HepG2 (cell line): ENCODE measurements at places on chromosomes 5 and 9. TPM values are rescaled to one million over a fixed set of nuclear protein-coding genes. Genes with fewer than 3 reads are reported as not detected.
A peak's percentile ranks its signal among the peaks of the same experiment; 100 is the strongest.

GRCh38 chr5:1523480-1523792, 324 bp downstream of the LPCAT1 start:
- DNase-seq: no peak

DNA sequence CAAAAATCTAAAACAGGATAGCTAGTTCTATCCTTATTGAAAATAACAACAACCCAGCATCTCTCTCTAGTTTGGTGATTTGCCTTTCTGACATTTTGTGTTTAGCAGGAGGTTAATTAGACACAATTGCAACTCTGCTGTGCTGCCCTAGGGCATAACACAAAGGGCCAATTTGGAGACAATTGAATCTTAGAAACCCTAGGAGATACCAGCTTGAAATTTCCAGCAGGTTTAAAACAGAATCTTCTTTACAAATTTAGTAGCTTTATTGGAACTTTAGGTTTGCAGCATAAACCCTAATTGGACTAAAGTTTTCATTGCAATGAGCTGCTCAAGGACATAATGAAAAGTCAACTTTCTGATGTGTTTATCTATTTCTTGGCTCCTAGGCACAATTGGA, 166.7 kb upstream of the FER start:
- no peak for DNase-seq

GRCh38 chr5:74638544-74638969, 2.0 kb downstream of the ENC1 start:
- no peak for DNase-seq

GRCh38 chr9:87116492-87116891, 169.2 kb upstream of the GAS1 start:
- DNase-seq: no peak

DNA sequence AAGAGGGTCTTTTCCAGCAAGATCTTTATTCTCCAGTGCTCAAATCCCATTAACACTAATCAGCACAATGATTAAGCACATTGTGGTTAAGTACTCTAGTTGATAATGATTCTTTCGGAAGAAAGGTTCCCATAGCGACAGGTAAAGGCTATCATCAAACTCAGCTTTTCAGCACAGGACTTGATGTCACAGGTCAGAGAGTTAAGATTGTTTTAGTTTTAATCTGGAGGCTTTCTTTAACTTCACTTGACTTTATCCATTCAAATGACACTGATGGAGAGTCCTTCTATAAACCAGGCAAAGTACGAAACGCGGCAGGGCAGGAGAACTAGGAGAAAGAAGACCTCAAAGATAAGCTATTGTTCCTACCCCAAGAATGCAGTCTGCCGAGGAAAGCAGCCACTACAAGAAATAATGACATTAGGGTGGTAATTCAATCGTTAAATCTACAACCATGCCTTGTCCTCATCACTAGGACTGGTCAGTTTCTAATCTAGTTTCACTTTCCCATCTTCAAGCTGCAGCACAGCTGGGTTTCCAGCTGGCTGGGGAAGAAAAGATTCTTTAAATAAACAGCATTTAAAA, 4.6 kb downstream of the NRG2 start:
- no peak for DNase-seq

GRCh38 chr9:38131729-38132128, 62.7 kb upstream of the SHB start:
- DNase-seq: no peak

DNA sequence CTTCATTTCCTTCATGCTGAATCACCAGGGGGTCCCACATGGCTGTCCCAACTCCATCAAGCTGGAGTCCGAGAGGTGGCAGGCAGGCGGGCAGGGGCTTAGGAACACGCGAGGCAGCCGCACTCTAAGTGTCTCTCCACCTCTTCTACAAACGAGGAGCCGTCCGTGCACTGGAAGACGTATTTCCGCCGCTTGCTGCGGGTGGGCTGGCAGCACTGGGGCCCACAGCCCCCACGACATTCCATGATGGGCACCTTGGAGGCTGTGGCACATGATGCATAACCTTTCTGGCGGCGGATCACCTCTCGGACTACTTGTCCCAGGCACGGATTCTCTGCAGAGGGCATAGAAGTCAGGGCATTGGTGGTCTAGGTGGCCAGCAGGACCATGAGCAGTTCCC, 87.2 kb upstream of the PANK3 start:
- DNase-seq: no peak

DNA sequence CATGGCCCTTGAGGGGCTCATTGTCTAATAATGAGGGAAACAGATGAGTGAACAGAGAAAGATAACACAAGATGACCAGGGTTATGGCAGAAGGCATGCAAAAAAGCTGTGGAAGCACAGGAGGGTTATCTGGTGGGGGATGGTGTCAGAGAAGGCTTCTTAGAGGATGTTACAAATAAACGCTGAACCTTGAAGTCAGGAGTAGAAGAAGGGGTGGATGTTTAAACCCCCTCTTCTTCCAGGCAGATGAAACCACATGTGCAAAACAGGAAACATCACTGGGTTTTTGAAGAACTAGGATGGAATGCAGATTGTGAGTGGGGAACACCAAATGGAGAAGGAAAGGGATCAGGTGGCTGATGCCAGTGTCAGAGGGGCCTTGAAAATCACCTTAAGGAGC, 41.8 kb upstream of the NR5A1 start:
- no peak for DNase-seq

DNA sequence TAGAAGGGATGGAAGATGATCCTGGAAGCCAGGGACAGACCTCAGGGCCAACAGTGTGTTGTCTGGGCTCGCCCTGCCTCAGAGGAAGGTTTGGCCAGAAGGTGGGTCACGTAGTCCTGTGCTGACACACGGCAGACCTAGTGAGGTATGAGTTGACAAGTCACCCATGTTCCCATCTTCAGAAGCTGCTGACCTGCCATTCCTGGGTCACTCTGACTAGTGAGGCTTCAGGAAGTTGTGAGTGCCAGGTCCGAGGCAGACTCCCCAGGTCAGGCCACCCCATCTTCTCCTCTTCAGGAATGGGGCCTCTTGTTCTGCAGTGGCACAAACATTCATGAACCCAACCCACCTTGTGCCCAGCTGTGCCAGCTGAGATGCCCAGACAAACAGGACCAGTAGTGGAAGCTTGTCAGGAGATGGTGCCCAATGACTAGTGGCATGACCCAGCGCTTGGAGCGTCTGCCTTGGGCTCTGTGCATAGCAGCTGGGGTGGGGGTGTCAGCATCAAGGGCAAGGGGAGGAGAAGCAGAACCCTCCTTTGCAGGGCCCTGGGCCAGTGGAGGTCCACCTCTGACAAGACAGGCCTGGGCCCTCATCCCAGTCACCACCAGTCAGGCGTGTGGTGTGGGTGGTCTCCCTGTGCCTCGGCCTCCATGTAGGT, 16.8 kb upstream of the ANGPTL2 start:
- no peak for DNase-seq

GRCh38 chr5:112630246-112631009, 107.3 kb upstream of the APC start:
- DNase-seq: no peak

GRCh38 chr5:31964007-31964360, 210.1 kb downstream of the GOLPH3 start:
- DNase-seq: no peak

- no peak for DNase-seq
Measured at GRCh38 chr5:120465436-120465961, 1.4 kb downstream of the PRR16 start.

DNA sequence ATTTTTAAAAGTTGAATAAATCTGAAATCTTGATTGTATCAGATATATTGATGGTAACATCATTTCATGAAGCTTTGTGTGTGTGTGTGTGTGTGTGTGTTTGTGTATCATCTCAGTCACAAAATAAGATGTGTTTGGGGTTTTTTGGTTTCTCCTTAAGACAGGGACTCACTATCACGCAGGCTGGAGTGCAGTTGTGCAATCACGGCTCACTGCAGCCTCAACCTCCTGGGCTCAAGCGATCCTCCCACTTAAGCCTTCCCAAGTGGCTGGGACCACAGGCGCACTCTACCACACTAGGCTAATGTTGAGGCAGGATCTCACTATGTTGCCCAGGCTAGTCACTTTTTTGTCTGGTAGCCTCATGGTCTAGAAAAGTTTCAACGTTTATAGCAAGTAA, 83.4 kb upstream of the DMRT1 start:
- DNase-seq: no peak

GRCh38 chr5:139126711-139127111, 71.5 kb downstream of the SIL1 start:
- DNase-seq: no peak

GRCh38 chr9:133945314-133945975, 46.7 kb downstream of the VAV2 start:
- DNase-seq: no peak

GRCh38 chr5:143003328-143003636, 233.1 kb downstream of the ARHGAP26 start:
- no peak for DNase-seq

GRCh38 chr5:5887833-5888232, 465.4 kb downstream of the ICE1 start:
- DNase-seq: no peak

DNA sequence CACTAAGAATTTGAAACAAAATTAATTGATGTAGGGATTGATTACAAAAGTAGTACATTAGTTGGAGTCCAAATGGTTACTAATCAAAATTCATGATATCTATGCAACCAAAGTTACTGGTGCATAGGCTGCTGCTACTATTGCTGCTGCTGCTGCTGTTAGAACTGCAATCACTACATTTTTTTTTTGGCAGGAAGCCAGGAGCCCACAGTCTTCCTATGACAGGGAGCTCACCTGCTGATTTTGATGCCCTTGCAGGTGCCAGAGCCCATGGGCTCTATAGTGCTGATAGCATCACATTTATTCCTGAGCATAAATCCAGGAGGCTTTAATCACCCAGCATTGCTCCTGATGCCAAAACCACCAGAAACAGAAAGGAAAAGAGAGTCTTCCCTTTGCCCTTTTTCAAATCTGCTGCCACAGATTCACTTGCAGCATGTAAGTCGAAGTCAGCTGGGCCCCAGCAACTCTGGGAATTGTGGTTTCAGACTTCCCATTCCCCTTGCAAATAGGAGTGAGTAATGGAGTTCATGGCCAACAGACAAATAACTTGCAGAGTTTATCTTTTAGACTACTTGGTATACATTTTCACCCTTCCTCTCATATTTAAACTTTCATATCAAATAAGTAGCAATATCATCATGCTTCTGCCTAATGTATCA, 17.6 kb downstream of the SLCO6A1 start:
- no peak for DNase-seq

DNA sequence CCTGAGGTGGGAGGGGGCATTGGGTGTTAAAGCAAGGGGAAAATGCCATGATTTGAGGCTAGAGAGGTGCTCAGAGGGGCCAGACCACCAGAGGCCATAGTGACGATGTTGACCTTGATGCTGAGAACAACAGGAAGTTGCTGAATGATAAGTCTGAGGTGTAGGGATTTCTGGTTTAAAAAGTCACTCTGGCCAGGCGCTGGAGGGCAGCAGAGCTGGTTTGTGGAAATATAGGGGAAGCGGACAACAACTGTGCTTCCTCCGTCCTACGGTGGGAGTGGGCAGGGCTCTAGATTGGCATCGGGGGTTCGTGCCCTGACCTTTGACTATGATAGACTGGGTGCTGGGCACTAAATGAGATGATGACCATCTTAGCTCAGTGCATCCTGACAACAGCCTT, 44.7 kb downstream of the STOM start:
- no peak for DNase-seq

GRCh38 chr5:140840978-140841962, at the start of gene PCDHA8:
TSS of gene PCDHA8 (plus strand) at chr5:140841187. CDS start at chr5:140841322, 135 bp downstream.
- peak; percentile 48 for DNase-seq

DNA sequence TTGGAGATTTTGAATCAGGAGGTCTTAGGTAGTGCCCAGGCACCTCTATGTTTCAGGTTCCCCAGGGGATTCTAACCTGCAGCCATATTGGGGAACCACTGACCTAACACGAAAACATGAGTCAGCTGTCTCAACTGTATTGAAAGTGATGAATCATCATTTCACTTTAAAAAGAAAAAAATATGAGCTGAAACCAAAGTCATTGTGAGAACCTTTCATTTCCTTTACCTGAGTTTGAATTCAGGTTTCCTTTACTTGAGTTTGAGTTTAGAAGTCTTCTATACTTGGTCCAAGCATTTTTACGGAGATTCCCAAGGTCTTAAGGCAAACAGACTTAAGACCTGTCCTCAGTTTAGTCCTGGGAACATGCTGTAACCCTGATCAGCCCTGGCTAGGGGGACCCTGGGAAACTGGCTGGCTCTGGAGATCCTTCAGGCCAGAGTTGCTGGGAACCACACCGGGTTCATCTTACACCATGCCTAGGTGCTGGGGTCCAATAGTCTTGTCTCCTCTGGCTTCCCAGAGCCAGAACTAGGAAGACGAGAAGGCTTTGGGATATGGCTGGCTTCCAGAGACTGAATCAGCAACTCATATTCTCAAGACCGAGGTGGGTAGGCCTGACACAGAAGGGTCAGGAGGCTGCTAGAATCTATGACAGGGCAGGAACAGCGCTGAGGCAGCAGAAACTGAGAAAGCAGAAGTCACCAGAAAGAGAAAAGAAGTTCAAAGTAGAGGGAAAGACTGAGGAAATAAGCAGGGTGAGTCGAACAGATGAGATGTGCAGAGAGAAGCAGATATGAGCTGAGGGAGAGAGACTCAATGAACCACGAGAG, 16.4 kb upstream of the PDCD1LG2 start:
- DNase-seq: no peak

GRCh38 chr5:112812549-112812948, 48.5 kb upstream of the SRP19 start:
- DNase-seq: no peak

- DNase-seq: no peak
Measured at GRCh38 chr5:145947581-145947980, 11.2 kb downstream of the SH3RF2 start.

DNA sequence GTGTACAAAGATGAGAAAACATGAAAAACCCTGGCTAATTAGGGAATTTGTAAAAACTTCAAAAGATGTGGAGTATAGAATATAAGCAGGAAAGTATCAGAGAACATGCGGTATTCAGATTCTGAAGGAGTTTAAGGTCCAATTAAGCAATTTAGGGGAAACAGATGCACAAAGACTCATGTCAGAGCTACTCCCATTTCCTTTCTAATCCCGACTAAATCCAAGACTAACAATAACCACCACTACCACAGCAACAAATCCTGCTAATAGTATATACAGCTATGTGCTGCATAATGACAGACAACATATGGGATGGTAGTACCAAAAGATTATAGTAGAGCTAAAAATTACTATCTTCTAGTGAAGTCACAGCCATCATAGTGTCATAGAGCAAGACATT, 102.1 kb downstream of the LURAP1L start:
- DNase-seq: no peak

The FAM221B gene
- not detected in 2 replicates for polyA plus RNA-seq

The FAXDC2 gene
- 49.5 and 58.8 TPM in 2 replicates for polyA plus RNA-seq

The TAF11L8 gene
- not detected in 2 replicates for polyA plus RNA-seq

The BTF3 gene
- 471 and 557 TPM in 2 replicates for polyA plus RNA-seq

The CA9 gene
- polyA plus RNA-seq: 118 and 152 TPM in 2 replicates

The PCDHGB1 gene
- polyA plus RNA-seq: 0.95 and 1.0 TPM in 2 replicates

The TSTD2 gene
- polyA plus RNA-seq: 23.1 and 26.5 TPM in 2 replicates

The MEIKIN gene
- not detected in 2 replicates for polyA plus RNA-seq

The LIX1 gene
- not detected in 2 replicates for polyA plus RNA-seq

The FBP2 gene
- polyA plus RNA-seq: not detected in 2 replicates

The FOXI1 gene
- not detected in 2 replicates for polyA plus RNA-seq
